HCT116 (cell line): ENCODE measurements at places on chromosomes 2 and 18. TPM values are rescaled to one million over a fixed set of nuclear protein-coding genes. Genes with fewer than 3 reads are reported as not detected.

The CAPN14 gene
- not detected for total RNA-seq

The EGR4 gene
- total RNA-seq = 0.37 TPM

The MEP1B gene
- not detected for total RNA-seq

DNA sequence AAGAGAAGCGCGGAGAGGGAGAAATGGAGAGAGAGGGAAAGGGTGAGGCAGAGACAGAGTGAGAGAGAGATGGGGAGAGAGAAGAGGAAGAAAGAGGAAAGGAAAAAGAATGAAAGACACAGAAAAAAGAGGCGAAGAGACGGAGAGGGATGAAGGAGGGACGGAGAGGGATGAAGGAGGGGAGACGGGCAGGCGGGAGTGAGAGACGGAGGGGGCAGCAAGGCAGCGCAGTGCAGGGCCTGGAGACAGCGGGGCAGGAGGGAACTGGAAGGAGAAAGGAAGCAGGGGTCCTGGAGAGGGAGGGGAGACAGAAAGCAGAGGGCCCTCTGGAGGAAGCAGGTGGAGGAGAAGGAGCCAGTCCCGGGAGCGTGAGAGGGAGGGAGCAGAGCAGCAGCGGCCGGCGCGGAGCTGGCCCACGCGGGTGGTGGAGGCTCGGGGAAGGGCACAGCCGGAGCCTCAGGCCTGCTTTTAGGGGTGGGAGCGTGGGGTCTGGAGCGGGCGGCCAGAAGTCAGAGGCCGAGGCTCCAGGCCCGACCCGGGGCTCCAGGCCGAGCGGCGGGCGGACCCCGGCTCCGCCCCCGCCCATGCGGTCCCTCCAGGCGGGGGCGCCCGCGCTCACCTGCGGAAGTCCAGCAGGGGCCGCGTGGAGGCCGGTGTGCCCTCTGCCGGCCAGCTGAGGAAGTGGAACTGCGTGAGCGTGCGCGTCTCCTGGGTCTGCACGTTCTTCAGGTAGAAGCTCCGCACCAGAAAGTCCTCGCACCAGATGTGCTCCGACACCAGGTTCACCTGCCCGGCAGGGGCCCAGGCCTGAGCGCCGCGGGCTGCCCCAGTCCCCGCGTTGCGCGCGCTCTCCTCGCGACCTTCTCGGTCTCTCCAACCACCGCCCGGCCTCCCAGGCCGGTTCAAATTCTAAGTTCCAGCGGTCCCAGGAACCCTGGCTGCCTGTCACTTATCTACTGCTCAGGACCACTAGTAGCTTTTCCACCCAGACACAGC is 14.5 kb downstream of the PTPRN start:
- peak overlapping the region; percentile 25; the same call in 1 of the 2 replicates for H3K27ac ChIP-seq
- H3K36me3 ChIP-seq = no peaks in the 10 kb centered on the region
- no peaks in the 10 kb centered on the region for H3K27me3 ChIP-seq

GRCh38 chr2:236689981-236690380 is 120.4 kb downstream of the ACKR3 start:
- peaks cover 59% of the 10 kb centered on the region for H3K27me3 ChIP-seq
- H3K4me1 ChIP-seq = no peaks in the 10 kb centered on the region
- H3K27ac ChIP-seq = no peak overlapping the region
- no peaks in the 10 kb centered on the region for H3K36me3 ChIP-seq

DNA sequence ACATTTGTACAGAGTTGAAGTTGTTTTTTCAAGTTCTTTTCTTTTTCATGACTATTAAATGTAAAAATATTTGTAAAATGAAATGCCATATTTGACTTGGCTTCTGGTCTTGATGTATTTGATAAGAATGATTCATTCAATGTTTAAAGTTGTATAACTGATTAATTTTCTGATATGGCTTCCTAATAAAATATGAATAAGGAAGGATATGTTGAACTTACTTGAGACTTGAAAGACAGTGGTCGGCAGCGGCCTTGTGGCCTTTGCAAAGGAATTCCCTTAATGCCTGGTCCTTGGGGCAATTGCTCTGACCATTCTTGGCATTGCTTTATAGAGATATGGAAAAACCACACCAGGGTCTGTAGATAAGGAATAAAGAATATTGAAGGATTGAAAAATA is 25.9 kb upstream of the TMEM87B start:
- peaks cover 29% of the 10 kb centered on the region for H3K4me1 ChIP-seq
- no peak for DNase-seq
- no peak overlapping the region for H3K27ac ChIP-seq
- H3K27me3 ChIP-seq = no peaks in the 10 kb centered on the region
- H3K36me3 ChIP-seq = no peaks in the 10 kb centered on the region

- H3K27me3 ChIP-seq = peaks cover 7% of the 10 kb centered on the region; the same call in 1 of the 2 replicates
- no peak for DNase-seq
- H3K4me3 ChIP-seq = no peak overlapping the region
These were observed 30.8 kb downstream of the NRP2 start for GRCh38 chr2:205713086-205713485.

GRCh38 chr2:104790100-104790811 is 63.7 kb upstream of the POU3F3 start:
- H3K36me3 ChIP-seq = no peaks in the 10 kb centered on the region
- no peaks in the 10 kb centered on the region for H3K4me1 ChIP-seq
- H3K27ac ChIP-seq = no peak overlapping the region
- H3K4me3 ChIP-seq = no peak overlapping the region
